ENCODE measurements at places on chromosomes 12 and 14.

- no peak for DNase-seq
Observed at GRCh38 chr14:26209699-26210098, 388.1 kb downstream of the NOVA1 start.

- DNase-seq, result no peak
Observed at GRCh38 chr12:128592220-128592744, 231.5 kb downstream of the SLC15A4 start.

DNA sequence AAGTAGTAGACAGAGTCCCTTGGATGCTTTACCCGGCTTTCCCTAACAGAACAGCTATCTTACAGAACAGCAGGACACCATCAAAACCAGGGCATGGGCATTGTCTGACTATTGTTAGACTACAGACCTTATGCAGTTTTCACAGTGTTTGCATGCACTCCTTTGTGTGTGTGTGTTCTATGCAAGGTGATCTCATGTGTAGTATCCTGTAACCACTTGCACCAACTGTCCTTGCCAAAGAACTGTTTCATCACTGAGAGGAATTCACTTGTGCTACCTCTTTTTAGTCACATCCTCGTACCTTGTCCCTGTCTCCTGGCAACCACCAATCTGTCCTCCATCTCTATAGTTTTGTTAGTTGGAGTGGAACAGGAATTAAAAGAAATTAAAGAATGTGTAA lies 183.6 kb upstream of the PZP start:
- no peak for DNase-seq

DNA sequence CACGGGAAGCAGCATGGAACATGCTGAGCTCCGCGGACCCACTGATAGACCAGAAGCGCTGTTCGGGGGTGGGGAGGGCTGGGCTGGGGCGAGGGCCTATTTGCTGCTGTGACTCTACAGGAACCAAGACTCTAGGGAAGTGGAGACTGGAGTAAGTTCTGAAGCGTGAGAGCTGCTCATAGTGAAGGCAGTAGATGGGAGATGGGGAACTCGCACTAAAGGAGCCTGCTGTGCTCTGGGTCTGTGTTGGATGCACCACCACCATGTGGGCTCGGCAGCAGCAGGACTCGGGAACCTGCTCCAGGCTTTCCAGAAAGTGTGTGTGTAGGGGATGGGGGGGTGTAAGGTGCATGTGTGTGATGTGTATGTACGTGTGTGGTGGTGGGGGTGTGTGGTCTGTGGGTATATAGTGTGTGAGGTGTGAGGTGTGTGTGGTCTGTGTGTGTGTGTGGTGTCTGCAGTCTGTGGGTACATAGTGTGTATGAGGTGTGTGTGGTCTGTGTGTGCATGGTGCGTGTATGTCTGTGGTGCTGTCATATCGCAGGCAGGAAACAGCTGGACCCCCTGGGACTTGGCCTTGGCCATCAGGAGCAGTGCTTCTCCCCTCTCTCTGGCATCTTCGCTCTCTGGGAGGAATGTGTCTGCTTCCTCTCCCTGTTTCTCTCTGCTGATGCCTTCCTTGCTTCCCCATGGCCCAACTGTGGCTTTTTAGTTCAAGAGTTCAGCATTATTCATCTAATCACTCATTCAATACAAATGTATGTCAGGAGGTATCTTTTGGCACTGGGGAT lies 378.9 kb downstream of the FUT8 start:
- no peak for DNase-seq

- no peak for DNase-seq
Observed at GRCh38 chr12:108782971-108783370, 51.7 kb upstream of the CORO1C start.

Measured in GM04504 (cell line).